Upper lobe of left lung (tissue), 6 donors: ENCODE measurements at places on chromosomes 7 and 10. TPM values are rescaled to one million over a fixed set of nuclear protein-coding genes. Genes with fewer than 3 reads are reported as not detected.

CALCR gene
- total RNA-seq: 0.10 TPM

CABCOCO1 gene
- total RNA-seq: 2.3 TPM

DNA sequence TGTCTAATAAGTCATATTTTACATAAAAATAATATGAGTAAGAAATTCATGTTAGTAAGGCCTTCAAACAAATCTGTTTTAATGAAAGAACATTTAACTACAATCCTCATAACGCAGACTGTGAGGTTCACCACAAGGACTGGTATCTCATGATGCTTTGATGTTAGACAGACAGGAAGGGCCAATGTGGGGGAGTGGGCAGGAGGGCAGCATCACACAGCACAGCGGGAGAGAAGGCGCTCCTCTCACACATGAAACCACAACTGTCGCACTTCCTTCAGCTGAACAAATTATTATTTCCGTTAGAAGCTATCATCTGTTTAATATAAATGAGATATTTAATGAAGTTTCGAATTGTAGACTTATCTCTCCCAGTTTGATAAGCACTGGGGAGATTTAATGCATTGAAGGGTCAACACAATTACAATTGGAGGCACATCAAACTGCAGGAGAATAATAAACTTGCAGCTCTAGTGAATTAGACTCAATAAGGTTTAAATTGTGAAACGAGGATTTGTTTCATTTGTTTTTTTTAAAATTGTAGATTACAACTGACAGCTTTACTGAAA, 466.1 kb downstream of the PARD3 start:
- no peak overlapping the region for H3K27ac ChIP-seq
- no peaks in the 10 kb centered on the region for H3K27me3 ChIP-seq

DNA sequence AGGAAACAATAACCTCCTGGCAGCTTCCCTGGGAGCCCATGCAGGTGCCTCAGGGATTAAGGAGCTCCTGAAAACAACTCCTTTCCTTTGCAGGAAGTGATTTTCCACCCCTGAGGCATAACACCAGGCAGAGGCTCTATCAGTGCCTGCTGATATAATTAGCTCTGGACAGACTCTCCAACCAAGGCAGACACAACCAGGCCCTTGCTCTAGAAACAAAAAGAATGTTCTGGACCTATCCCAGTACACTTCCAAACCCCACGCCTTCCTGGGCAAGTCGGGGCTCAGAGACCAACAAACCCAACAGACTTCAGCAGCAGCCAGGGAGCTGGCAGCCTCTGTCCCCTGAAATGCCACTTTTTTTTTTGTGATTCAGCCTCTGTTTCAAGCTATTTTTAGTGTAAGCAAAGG, 247.1 kb downstream of the KCNMA1 start:
- H3K4me3 ChIP-seq: no peak overlapping the region
- H3K27ac ChIP-seq: no peak overlapping the region
- peaks cover 11% of the 10 kb centered on the region for H3K4me1 ChIP-seq

DNA sequence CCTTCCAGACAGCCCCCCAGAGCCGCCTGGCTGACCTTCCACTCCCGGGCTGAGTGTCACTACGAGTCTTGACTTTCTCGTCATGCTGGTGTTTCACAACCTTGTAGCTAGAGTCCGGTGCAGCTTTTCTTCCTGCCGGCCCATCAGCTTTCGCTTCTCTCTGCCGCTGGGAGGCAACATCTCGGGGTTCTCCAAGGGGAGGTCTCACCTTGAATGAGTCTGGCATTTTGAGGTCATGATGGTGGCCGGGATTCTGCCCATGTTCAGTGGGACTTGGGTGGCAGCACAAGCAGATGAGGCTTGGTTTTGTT, 285.2 kb downstream of the CAMK1D start:
- no peaks in the 10 kb centered on the region for H3K27me3 ChIP-seq
- H3K4me3 ChIP-seq: no peak overlapping the region
- no peak for DNase-seq
- H3K27ac ChIP-seq: no peak overlapping the region
- H3K36me3 ChIP-seq: no peaks in the 10 kb centered on the region
- no peaks in the 10 kb centered on the region for H3K4me1 ChIP-seq

GRCh38 chr10:62306663-62307062, 38.0 kb upstream of the RTKN2 start:
- DNase-seq: no peak
- no peaks in the 10 kb centered on the region for H3K4me1 ChIP-seq
- no peaks in the 10 kb centered on the region for H3K36me3 ChIP-seq
- H3K27me3 ChIP-seq: no peaks in the 10 kb centered on the region
